ENCODE measurements at places on chromosomes 7 and 10.

- DNase-seq = no peak
Measured at GRCh38 chr7:112399501-112399900, 50.8 kb upstream of the IFRD1 start.

- no peak for DNase-seq
Measured at GRCh38 chr10:3484306-3485056, 300.5 kb downstream of the KLF6 start.

DNA sequence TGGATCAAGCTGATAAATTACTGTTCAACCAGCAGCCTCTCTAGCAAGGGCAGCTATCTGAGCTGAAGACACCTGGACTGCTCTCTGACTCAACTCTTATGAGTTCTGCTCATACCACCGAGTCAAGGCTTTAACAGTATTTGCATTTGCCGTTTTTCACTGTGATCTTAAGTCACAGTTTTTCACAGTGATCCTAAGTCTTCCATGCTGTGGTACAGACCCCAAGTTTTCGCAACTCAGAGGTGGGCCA is 31.3 kb downstream of the PIP4K2A start:
- no peak for DNase-seq

- peak; percentile 87 for DNase-seq
Measured at GRCh38 chr10:78944723-78945312, 123.9 kb upstream of the ZMIZ1 start.

- DNase-seq = no peak
Measured at GRCh38 chr10:77649333-77650331, 12.0 kb upstream of the KCNMA1 start.

DNA sequence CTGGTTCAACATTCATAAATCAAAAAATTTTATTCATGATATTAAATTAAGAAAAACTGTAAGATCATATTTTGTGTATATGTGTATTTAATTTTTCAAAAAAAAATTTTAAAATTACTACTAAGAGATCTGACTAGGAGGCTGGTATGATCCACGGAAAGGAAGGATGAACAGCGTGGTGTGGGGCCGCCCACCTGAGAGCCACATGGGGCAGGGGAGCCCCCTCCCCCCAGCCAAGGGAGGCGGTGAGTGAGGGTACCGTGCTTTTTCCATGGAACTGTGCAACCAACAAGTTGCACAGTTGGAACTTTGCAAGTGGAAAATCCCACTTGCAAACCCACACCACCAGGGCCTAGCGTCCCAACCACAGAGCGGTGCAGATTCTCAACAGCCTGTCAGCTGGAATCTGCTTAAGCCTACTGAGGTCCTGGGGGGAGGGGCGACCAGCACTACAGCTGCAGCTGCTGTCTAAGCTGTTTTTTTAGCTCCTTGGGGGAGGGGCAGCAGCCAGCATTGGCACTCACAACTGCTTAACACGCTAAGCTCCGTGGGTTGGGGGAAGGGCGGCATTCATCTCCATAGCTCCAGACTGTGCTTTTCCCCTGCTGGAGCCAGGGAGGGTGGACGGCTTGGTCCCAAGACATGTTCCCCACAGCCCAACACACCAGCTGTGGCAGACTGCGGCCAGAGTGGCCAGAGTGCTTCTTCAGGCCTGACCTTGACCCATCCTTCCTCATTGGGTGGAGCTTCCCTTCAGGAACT is 94.2 kb upstream of the IGFBP3 start:
- DNase-seq = no peak

- DNase-seq = no peak
Measured at GRCh38 chr7:84549409-84549808, 354.8 kb upstream of the SEMA3A start.

DNA sequence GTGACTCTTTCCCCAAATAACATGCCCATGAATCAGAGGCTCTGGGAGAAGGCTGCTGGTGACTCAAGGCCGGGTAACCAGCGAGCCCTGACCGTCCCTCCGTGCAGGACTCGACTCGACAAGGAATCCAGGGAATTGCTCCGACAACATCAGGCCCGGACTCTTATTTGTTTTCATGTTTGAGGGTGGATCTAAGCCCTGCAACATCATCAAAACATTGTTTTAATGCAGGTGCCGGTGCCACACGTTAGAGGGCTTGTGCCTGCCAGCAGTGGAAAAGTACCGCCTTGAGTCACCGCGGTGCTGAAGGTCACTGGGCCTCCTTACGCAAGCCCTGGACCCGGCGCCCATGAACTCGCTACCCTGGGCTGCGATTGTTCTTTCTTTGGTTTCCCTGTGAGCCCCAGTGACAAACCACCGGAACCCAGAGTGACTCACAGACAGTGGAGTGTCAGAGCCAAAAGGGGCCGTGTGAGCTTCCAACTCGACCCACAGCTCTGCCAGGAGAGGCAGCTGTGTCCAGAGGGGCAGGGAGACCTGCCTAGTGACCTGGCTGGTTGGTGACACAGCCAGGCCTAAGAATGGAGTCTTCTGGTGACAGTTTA is 139.4 kb upstream of the SHH start:
- peak; percentile 75 for DNase-seq

DNA sequence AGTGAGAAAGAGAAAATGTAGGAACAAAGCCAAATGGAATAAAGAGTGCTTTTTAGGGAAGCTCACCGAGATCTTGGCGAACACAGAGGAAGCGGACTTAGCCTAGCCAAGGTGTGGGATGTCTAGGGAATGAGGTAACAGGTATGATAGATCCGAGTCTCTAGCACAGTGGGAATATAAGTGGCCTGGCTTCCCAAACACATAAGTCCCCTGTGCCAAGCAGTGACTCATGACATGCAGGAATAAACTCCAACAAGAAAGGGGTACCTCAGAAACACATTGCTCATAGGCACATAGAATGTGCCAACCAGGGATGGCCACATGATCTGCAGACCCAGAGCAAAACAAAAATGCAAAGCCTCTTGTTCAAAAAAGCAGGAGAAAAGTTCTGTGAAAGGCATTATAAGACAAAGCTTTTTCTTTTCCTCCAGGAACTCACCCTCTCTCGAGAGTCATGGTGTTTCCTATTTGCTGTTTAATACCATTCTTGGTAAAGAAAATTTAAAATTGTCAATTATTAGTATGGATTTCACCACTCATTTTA is 542.5 kb downstream of the GATA3 start:
- no peak for DNase-seq

DNA sequence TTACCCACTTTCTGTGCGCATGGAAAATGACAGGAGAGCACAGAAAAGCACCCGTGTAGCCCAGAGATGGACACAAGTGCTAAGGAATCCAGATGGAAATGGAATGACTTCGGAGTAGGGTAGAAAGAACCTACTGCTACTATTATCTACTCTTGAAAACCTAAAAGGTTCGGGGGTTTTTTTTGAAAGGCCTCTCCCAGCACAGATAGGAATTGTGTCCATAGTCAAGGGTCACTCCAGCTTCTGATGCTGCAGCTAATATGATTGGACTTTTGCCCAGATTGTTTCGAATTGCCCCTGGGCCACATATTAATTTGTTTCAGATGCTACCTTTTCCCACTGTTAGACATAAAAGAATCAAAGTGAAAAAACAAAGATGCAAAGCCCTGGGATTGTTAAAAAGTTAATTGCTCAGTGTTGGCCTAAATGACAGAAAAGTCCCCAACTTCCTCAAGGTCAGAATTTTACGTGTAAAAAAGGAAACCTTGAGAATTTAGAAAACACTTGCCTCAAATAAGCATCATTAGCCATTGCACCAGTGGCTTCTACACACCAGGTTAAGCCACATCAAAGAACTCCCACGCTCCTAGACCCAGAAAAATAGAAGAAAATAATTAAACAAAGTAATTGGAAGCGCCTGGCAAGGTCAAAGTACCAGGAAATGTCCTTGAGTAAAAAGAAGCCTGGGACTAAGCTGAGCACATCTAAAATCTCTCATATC is 40.8 kb upstream of the INSIG1 start:
- DNase-seq = no peak

- no peak for DNase-seq
Measured at GRCh38 chr10:103350175-103350516, 794 bp downstream of the PCGF6 start.

GRCh38 chr7:128427289-128427891 is 17.6 kb upstream of the IMPDH1 start:
- no peak for DNase-seq

DNA sequence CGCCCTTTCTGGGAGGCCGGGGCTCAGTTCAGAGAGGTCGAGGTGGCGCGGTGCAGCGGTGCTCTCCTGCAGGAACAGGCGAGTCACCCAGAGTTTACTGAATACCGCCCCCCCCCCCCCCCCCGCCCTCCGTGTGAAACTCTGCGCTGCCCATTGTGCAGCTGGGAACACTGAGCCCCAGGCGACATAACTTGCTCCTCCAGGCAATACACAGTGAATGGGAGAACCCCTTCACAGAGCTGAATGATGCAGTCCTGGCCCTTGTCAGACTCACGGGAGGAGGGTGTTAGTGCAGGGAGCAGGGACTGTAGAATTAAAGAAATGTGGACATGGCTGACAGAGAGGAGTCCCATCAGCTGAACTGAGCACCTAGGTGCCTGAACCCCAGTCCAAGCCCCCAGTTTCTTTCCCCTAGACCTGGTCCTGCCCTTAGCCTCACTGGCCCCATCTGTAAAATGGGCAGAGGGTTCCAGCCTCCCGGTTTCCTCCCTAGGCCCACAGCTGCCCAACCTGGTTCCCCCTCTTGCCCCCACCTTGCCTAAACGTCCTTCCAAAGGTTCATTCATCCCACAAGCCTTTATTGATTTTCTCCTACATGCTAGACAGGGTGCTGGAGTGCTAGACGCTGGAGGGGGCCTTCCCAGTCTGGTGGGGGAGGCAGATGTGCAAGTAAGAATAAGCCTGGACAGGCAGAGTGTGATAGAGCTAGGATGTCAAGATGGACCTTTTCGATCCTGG is 869 bp upstream of the LOXL4 start:
- no peak for DNase-seq

DNA sequence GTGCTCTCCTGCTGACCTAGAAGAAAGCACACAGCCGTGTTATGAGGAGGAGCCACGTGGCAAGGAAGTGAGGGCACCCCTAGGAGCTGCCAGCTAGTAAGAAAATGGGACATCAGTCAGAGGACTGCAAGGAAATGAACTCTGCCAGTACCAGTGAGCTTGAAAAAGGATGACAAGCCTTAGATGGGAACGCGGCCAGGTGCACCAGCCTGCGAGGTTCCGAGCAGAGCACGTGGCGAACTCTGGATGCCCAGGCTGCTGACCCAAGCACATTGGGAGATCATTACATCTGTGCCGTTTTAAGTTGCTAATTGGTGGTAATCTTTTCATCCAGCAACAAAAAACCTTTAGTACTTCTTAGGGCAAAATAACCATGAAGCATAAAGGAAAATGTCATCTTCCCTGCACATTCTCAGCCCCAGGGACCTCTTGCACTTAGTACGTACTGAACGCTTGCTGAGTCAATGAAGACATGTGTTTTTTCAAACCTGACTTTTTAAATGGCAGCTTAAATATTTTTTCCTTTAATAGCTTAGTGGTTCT is 69.4 kb downstream of the AMZ1 start:
- DNase-seq = no peak

- no peak for DNase-seq
Measured at GRCh38 chr7:96903906-96904305, 101.4 kb upstream of the DLX6 start.

GRCh38 chr7:135601182-135601581 is 43.5 kb downstream of the NUP205 start:
- no peak for DNase-seq

- no peak for DNase-seq
Measured at GRCh38 chr10:52542906-52543305, 228.8 kb downstream of the DKK1 start.

DNA sequence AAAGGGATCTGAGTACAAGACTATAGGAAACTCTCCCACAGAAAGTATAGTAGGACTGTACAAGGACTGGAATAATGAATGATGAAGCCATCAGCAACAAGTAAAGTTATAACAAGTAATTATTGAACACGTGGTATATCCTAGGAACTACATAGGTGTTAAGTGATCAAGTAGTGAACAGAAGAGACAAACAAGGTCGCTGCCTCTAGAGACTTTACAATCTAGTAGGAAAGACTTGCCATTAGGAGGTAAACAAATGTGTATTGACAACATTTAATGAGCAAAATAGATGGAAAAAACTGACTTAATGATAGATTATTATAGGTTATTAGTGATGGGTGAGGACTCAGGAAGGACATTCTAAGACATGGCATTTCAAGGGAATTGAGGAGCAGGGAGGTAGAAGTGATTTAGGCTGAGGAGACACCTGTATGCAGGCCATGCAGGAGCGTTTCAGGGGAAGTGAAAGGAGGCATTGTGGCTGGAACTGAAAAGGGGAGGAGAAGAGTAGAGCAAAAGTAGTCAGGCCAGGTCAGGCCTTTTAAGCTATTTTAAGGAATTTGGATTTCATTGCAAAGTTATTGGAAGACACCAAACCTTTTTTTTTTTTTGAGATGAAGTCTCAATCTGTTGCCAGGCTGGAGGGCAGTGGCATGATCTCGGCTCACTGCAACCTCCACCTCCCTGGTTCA is 8.5 kb upstream of the GLCCI1 start:
- no peak for DNase-seq

DNA sequence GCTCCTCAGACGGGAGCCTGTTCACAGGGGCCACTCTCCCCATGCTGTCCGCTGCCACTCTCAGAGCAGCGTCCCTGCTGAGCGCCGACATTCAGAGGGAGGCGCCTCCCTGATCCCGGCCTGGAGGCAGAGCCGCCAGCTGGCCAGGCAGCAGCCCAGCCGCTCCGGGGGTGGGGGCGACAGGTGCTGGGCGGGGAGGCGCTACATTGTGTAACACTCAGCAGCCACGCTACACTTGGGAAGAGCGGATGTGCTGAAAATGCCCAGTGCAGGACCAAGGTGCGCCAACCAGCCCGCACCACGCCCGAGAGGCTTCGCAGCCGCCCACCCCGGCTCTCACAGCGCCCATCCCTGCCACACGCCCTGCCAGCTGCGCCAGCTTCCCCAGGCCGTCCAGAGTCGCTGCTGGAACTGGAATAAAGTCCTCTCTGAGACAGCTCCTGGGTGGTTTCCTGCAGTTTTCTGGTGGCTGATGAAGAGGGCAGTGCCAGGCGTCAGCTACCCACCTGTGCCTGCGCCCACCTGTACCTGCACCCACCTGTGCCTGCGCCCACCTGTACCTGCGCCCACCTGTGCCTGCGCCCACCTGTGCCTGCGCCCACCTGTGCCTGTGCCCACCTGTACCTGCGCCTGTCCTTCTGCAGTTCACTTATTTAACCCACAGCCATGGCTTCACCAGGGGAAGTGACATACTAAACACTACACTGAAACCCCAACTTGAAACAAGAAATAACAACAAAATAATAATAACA is 25.7 kb downstream of the STK32C start:
- no peak for DNase-seq

DNA sequence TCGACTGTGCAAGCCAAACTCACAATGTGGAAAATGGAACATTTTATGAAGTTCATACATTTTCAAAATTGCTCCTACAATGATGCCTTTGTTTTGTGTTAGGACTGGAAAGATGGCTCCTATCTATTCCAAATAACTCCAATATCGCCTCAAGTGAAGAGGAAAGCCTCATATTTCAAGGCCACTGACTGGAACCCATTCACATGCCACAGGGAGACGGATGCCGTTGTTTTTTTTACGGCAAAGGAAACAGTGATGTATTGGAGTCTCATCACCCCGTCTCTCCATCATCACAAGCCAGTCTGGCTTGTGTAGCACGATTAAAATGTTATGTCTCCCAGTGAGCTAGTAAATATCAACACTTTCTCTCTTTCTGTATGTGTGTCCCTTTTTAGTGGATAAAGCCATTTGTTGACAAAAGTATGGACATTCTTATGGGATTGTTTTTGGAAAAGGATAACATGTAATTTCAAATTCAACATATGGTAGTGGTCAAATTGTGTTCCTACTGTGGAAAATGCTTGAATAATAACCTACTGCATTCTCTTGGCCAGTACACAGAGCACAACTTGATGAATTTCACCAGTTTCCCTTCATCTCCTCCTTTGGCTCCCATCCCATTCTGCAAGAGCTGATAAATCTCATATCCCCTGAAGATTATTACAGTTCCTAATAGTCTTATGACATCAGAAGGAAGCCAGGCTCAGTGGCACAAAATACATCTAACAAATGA is 109.5 kb upstream of the PITRM1 start:
- no peak for DNase-seq

Measured in urinary bladder (tissue), 4 donors.